SJSA1 (cell line): ENCODE measurements at places on chromosomes 4 and X. TPM values are rescaled to one million over a fixed set of nuclear protein-coding genes. Genes with fewer than 3 reads are reported as not detected.

DNA sequence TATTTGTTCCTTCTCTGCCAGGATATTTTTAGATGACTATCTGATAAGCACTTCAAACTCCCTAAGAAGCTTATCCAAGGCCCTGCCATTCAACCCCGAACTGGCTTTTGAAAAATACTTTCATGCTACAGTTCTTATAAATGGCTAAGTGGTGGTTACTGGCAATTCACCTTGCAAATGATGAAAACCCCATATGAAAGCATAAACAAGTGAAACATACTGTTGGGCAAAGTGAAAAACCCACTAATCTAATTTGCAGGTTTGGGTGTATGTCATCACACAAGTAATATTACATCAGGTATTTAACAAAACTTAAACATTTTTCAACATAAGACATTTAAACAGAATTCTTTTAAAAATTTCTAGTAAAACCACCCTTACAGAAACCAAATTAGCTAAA is 31.1 kb downstream of the TAPT1 start:
- no peak for DNase-seq
- H3K27ac ChIP-seq: no peak overlapping the region
- H3K27me3 ChIP-seq: no peaks in the 10 kb centered on the region
- H3K4me1 ChIP-seq: peaks cover 3% of the 10 kb centered on the region; the same call in 1 of the 2 replicates
- no peaks in the 10 kb centered on the region for H3K36me3 ChIP-seq

GRCh38 chrX:20374900-20375438 is 108.3 kb upstream of the RPS6KA3 start:
- DNase-seq: no peak
- no peaks in the 10 kb centered on the region for H3K4me1 ChIP-seq
- no peaks in the 10 kb centered on the region for H3K36me3 ChIP-seq
- no peak overlapping the region for H3K27ac ChIP-seq
- H3K27me3 ChIP-seq: no peaks in the 10 kb centered on the region

DNA sequence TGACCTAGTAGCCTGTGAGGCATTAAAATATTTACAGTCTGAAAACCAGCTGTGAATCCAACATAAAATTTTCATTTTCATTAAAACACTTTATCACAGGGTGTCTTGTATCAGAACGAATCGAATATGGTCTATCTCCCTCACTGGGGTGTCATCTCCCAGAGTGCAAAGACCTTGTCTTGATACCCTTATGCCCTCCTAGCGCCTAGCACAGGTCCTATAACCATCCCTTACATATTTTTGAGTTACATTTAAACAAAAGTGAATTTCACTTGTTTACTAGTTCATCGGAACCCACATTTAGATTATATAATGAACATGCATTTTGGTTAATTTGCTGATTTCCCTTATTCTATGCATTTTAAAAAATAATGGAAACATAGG is 14.0 kb downstream of the DIPK2B start:
- no peak overlapping the region for H3K27ac ChIP-seq
- no peak for DNase-seq
- no peaks in the 10 kb centered on the region for H3K36me3 ChIP-seq
- no peaks in the 10 kb centered on the region for H3K4me1 ChIP-seq
- H3K27me3 ChIP-seq: no peaks in the 10 kb centered on the region
- peak overlapping the region; percentile 39; the same call in 1 of the 2 replicates for H3K4me3 ChIP-seq

DNA sequence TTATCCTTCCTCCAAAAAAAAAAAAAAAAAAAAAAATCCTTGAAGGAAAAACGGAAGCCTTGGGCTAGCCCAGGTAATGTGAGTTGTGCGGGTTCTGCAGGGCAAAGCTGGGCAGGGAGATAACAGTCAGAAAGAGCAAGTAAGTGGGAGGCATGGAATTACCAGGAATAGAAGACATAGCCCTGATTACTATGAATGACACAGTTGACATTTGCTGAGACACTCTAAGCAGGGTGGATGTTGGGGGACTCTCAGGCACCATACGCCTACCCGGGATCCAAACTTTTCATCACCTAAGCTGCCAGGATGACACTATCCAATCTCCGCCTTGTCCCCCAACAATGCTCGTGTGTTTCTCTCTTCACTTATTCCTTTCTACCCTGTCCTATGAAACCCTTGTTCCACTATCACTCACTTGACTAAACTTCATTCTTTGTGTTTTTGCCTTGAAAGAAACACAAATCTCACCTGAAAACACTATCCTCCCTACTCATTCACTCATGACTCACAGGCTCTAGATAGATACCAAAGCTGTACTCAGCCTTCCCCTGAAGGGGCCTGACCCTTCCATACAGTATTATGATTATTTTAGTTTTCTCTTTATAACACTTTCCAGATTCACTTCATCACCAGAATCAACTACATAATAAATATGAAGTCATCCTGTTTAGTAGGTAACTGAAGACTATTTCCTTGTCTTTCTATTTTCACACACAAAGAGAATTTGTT is 158.4 kb downstream of the INPP4B start:
- H3K4me3 ChIP-seq: no peak overlapping the region
- DNase-seq: no peak
- H3K27me3 ChIP-seq: no peaks in the 10 kb centered on the region
- H3K36me3 ChIP-seq: no peaks in the 10 kb centered on the region

DNA sequence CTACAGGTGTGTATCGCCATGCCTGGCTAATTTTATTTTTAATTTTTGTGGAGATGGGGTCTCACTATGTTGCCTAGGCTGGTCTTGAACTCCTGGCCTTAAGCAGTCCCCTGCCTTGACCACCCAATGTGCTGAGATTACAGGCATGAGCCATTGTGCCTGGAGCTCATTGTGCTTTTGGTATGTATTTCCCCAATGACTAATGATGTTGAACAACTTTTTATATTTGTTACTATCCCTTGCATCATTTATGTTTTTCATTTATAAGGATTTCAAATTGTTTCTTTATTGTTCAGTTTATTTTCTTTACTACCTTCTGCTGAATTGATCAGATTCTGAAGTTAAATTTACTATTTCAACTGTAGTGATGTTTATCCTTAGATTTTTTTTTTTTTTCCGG is 199.7 kb downstream of the CEP135 start:
- H3K4me1 ChIP-seq: no peaks in the 10 kb centered on the region
- H3K27ac ChIP-seq: no peak overlapping the region
- DNase-seq: no peak
- H3K27me3 ChIP-seq: no peaks in the 10 kb centered on the region
- H3K36me3 ChIP-seq: no peaks in the 10 kb centered on the region

DNA sequence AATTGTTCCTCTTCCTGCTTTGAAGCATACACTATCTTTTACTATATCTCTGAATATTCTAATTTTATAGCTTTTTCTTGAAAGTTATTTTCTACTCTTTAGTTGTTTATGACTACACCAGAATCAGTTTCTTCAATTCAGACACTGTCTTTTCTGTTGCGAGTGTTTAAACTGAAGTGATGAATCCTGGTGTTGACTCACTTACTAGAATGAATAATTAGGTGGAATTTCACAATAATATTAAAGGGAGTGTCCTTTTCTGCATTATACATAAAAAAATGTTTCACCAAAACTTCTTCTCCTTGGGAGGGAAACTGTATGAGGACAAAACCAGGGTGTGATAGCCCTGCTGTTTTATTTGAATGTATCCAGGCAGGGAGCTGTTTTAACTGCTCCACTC is 1383.1 kb downstream of the C4orf33 start:
- H3K27ac ChIP-seq: no peak overlapping the region
- H3K36me3 ChIP-seq: no peaks in the 10 kb centered on the region
- H3K4me3 ChIP-seq: no peak overlapping the region
- H3K27me3 ChIP-seq: no peaks in the 10 kb centered on the region

DNA sequence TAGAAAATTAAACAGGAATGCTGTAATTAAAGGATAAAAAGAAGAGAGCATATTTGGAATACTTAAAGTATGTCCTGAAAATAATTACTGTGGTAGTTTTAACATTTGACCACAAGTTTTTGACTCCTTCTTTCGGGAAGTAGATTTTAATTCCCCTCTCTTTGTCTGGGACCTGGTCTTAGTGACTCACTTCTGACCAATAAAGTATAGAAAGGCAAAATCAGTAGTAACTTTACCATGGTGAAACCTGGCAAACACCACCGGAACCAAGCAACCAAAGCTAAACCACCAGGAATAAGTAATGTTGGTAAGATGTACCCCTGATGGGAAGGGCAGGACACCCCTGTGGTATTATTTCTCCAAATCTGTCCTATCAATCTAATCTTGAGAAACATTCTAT is 314.8 kb downstream of the PDHA2 start:
- no peaks in the 10 kb centered on the region for H3K36me3 ChIP-seq
- no peak overlapping the region for H3K4me3 ChIP-seq
- no peak overlapping the region for H3K27ac ChIP-seq
- no peaks in the 10 kb centered on the region for H3K27me3 ChIP-seq
- no peak for DNase-seq
- no peaks in the 10 kb centered on the region; the same call in 1 of the 2 replicates for H3K4me1 ChIP-seq

DNA sequence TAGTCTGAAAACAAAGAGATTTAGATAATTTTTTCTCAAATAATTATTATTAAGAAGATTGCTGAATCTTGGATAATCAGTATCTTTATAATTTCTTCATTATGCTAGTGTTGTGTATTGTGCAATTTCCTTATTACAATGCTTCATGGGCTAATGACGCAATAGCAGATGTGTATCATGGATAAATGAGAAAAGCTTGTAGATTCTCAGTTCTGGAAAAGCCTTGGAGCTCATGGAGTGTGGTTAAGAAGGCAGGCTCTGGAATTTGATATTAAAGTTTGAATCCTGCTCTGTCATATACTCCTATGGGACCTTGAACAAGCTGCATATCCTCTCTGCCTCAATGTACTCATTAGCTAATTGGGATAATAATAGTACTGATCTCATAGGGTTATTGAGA is 18.9 kb upstream of the CXCL8 start:
- H3K4me3 ChIP-seq: no peak overlapping the region
- peaks cover 47% of the 10 kb centered on the region for H3K4me1 ChIP-seq
- peak overlapping the region; percentile 19; the same call in 1 of the 2 replicates for H3K27ac ChIP-seq
- no peak for DNase-seq
- H3K36me3 ChIP-seq: no peaks in the 10 kb centered on the region

DNA sequence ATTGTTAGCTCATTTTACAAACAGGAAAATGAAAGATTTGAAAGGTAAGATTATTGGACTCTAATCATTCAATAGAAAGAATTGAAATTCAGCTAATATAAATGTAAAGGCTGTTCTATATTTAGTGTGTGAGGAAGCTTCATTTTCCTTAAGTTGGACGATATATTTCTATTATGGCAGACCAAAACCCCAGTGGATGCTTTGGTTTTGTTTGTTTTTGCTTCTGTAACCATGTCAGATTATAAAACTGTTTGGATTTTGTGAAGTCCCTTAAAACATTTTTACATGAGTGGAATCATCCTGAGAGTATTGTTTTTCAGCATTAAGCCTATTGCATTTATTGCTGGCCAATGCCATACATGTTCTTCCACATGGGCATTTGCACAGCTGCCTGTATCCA is 110.2 kb upstream of the ENPEP start:
- no peak overlapping the region for H3K4me3 ChIP-seq
- H3K27me3 ChIP-seq: 0 out of 2 replicates have a peak, but pooled peaks cover 7% of the 10 kb centered on the region
- H3K36me3 ChIP-seq: no peaks in the 10 kb centered on the region
- DNase-seq: no peak

- no peaks in the 10 kb centered on the region for H3K27me3 ChIP-seq
- H3K4me1 ChIP-seq: peaks cover 5% of the 10 kb centered on the region
- DNase-seq: peak; percentile 12
- H3K36me3 ChIP-seq: no peaks in the 10 kb centered on the region
- peak overlapping the region; percentile 37 for H3K27ac ChIP-seq
Observed at GRCh38 chr4:16597845-16598596, 300.4 kb downstream of the LDB2 start.

DNA sequence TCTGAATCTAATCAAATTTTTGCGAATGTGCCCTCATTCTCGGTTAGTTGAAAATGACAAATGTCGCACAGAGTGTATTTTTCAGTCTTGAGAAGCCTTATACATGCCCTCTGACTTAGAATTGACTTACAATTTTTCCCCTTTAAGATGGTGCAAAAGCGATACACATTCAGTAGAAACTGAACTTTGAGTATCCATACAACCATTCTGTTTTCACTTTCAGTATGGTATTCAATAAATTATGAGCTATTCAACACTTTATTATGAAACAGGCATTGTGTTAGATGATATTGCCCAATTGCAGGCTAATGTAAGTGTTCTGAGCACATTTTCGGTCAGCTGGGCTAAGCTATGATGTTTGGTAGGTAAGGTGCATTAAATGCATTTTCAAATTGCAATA is 43.4 kb downstream of the SLC9A7 start:
- H3K4me3 ChIP-seq: no peak overlapping the region
- no peak overlapping the region for H3K27ac ChIP-seq
- H3K27me3 ChIP-seq: no peaks in the 10 kb centered on the region

GRCh38 chr4:6563935-6564645 is 10.9 kb upstream of the MAN2B2 start:
- H3K4me3 ChIP-seq: no peak overlapping the region
- DNase-seq: no peak
- H3K36me3 ChIP-seq: no peaks in the 10 kb centered on the region
- peaks cover 4% of the 10 kb centered on the region; the same call in 1 of the 2 replicates for H3K4me1 ChIP-seq
- peaks cover 17% of the 10 kb centered on the region for H3K27me3 ChIP-seq
- no peak overlapping the region for H3K27ac ChIP-seq

- H3K4me3 ChIP-seq: no peak overlapping the region
- DNase-seq: no peak
- H3K27me3 ChIP-seq: no peaks in the 10 kb centered on the region
- H3K4me1 ChIP-seq: no peaks in the 10 kb centered on the region
- no peak overlapping the region for H3K27ac ChIP-seq
- no peaks in the 10 kb centered on the region for H3K36me3 ChIP-seq
Observed at GRCh38 chr4:48489683-48490011, 405 bp upstream of the ZAR1 start.

DNA sequence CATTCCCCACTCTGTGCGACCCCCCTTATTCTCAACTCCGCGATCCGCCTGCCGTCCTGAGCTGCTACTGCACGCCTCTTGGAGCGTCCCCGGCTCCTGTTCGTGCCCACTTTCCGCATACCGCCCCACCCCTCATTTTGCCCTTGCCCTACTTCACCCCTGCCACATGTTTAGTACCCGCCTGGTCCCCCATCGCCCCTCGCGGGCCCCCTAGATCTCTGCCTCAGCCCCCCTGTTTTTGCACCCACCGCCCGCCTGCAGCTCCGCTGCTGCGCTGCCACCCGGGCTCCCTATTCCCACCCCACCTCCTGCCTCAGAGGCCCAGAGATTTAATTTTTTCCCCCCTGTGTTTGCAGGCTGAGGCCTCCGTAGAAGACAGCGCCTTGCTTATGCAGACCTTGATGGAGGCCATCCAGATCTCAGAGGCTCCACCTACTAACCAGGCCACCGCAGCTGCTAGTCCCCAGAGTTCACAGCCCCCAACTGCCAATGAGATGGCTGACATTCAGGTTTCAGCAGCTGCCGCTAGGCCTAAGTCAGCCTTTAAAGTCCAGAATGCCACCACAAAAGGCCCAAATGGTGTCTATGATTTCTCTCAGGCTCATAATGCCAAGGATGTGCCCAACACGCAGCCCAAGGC is 1.4 kb downstream of the MAGED1 start:
- peak; percentile 9 for DNase-seq
- no peak overlapping the region for H3K27ac ChIP-seq
- peaks cover 14% of the 10 kb centered on the region for H3K4me1 ChIP-seq
- peaks cover 34% of the 10 kb centered on the region for H3K36me3 ChIP-seq

GRCh38 chrX:75115707-75116413 is 40.2 kb downstream of the ABCB7 start:
- no peaks in the 10 kb centered on the region for H3K27me3 ChIP-seq
- H3K36me3 ChIP-seq: no peaks in the 10 kb centered on the region
- no peak overlapping the region for H3K27ac ChIP-seq
- no peaks in the 10 kb centered on the region for H3K4me1 ChIP-seq
- no peak for DNase-seq

ARMCX1 gene
- total RNA-seq: 15.5 and 19.6 TPM in 2 replicates

GRPEL1 gene
- 21.1 and 24.5 TPM in 2 replicates for total RNA-seq

HSFX1 gene
- 0.69 and 1.5 TPM in 2 replicates for total RNA-seq

MAGEB10 gene
- total RNA-seq: not detected in 2 replicates

CTAG1B gene
- total RNA-seq: not detected in 2 replicates

IL15 gene
- 6.4 and 8.9 TPM in 2 replicates for total RNA-seq

CENPVL2 gene
- total RNA-seq: not detected in 2 replicates

ARSJ gene
- total RNA-seq: 51.5 and 67.0 TPM in 2 replicates
